ENCODE measurements at places on chromosomes 6 and 20. TPM values are rescaled to one million over a fixed set of nuclear protein-coding genes. Genes with fewer than 3 reads are reported as not detected.

The SIGLEC1 gene
- not detected for total RNA-seq

The PABPC1L gene
- total RNA-seq, result 5.5 TPM

The MLN gene
- total RNA-seq, result not detected

The SLC25A27 gene
- total RNA-seq, result 16.1 TPM

The PPP1R16B gene
- not detected for total RNA-seq

The MRPS10 gene
- 49.8 TPM for total RNA-seq

The COL9A3 gene
- total RNA-seq, result 0.57 TPM

The CCN5 gene
- 5.0 TPM for total RNA-seq

The CLIC1 gene
- total RNA-seq, result 547 TPM

The SLC35F1 gene
- total RNA-seq, result under 0.01 TPM

The GSTA1 gene
- not detected for total RNA-seq

The HM13 gene
- total RNA-seq, result 55.9 TPM

The ADAT2 gene
- 3.0 TPM for total RNA-seq

The GPLD1 gene
- 0.14 TPM for total RNA-seq

The PACRG gene
- total RNA-seq, result not detected

The NKX2-2 gene
- not detected for total RNA-seq

The FUCA2 gene
- total RNA-seq, result 54.9 TPM

The ZBTB9 gene
- total RNA-seq, result 4.1 TPM

The BPHL gene
- 12.5 TPM for total RNA-seq

The SLC4A11 gene
- 1.0 TPM for total RNA-seq

The EPB41L1 gene
- 24.5 TPM for total RNA-seq

The TMEM181 gene
- total RNA-seq, result 46.5 TPM

The CFB gene
- total RNA-seq, result 61.2 TPM

The CST2 gene
- total RNA-seq, result 0.71 TPM

The RAET1G gene
- 4.1 TPM for total RNA-seq

The RXRB gene
- total RNA-seq, result 20.8 TPM

The PSMF1 gene
- 14.8 TPM for total RNA-seq

The BPI gene
- not detected for total RNA-seq

The ENPP3 gene
- total RNA-seq, result 0.37 TPM

The MUC22 gene
- not detected for total RNA-seq

The GSTA3 gene
- total RNA-seq, result not detected

The RBPJL gene
- total RNA-seq, result not detected

The IFT52 gene
- 48.6 TPM for total RNA-seq

The OR2B6 gene
- total RNA-seq, result not detected

The ELOVL4 gene
- total RNA-seq, result 5.6 TPM
